GM12891 (cell line): ENCODE measurements at places on chromosomes 7 and 10.

- DNase-seq = no peak
These were observed 259.1 kb upstream of the KLF6 start for GRCh38 chr10:4043897-4044665.

- DNase-seq = no peak
These were observed 1042.9 kb downstream of the GATA3 start for GRCh38 chr10:9097206-9097990.

DNA sequence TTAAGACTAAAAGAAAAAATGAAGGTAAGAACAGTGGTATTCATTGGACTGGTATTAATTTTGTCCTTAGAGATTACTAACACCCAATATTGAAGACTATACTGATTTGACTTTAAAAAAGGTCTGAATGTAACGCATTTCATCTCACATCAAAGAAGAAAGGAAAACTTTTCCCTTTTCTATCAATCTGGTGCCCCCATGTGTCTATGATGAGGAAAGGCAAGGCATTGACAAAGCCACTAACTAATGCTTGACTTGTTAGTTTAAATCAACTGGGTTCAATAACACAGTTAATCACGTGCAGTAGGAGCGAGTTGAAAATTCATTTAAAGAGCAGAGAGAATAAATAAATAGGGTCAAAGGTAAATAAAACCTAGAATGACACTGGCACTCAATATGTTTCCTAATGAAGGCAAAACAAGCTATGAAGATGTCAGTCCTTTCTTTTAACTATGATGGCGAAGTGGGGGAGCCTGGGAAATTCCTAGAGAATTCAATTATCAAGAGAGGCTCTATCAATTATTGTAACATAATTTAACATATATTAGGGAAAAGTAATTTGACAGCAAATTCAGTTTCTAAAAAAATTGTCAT lies 180.9 kb downstream of the ANK3 start:
- DNase-seq = no peak

GRCh38 chr7:158945519-158945918 lies 89.2 kb downstream of the DYNC2I1 start:
- DNase-seq = no peak

DNA sequence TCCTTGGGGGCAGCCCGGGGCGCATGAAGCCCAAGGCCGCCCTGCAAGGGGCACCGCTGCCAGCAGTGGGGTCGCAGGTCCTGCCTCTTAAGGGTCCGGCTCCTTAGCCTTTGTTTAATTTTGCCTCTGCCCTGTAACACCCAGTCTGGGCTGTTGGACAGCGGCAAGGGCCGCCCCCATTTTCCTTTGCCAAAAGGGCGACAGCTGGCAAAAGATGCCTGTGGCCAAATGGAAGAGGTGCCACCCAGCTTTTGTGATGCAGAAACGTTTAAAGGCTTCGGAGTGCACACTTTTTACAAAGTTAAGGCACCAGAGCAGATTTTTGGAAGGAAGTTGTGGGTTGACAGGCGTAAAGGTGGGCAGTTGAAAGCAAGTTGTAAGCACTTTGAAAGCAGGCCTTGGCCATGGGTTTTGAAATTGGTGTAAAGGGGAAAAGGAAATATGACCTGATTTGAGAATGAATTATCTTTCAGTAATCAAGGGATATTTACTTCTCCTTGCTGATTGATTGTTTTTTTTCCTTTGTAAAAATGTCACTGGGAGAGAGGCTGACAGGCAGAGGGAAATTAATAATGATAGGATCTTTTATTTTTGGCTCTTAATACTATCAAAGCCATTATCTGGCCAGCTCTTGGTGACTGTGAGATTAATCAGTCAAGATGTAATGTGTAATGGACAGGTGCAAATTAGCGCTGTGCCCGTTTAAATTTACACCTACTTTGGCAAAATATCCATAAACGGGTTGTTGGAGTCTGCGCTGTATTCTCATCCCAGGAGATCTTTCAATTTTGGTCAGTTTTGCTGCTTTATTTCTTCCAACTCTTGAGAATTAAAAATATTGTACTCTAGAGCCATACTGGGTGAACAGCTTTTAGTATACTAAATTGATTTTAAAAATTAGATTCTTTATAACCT lies 1.2 kb downstream of the CASD1 start:
- peak; percentile 8 for DNase-seq

DNA sequence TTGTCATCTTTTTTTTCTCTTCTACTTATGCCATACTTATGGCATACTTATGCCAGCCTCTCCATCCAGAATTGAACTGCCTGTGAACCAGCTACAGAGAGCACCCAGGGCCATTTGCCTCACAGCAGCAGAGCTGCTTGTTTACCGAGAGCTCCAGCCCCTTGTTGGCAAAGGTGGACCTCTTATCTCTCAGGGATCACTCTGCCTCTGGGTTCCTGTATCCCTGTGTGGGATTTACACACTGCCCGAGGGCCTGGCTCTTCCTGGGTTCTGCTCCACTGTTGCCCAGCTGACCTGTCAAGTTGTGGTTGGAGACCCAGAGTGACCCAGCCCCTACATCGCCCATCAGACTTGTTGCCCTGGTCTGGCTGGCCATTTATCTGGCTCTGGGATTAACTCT lies 22.3 kb downstream of the MRPS33 start:
- no peak for DNase-seq

- no peak for DNase-seq
These were observed 6.7 kb downstream of the RNF216 start for GRCh38 chr7:5774790-5775189.

- no peak for DNase-seq
These were observed 27.4 kb upstream of the INPP5A start for GRCh38 chr10:132510174-132510611.

GRCh38 chr10:119652361-119652730 lies 1.2 kb downstream of the BAG3 start:
- no peak for DNase-seq

DNA sequence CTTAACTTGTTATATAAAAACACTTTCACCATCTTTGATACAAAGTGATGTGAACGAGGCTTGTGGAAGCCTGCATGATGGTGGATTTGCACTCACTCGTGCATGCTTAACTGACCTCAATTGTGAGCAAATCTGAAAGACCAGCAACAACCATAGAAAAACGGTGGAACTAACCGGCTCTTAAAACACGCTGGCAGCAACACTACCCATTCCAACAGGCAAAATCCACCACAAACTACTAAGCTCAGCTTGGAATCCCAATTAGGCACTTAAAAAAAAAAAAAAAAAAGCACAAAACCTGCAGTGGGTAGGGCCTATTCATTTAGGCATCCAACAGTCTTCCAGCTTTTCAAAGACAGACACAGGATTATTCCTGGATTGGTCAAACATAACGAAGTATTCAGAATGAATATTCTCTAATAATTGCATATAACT lies 1.8 kb downstream of the GDI2 start:
- DNase-seq = no peak

DNA sequence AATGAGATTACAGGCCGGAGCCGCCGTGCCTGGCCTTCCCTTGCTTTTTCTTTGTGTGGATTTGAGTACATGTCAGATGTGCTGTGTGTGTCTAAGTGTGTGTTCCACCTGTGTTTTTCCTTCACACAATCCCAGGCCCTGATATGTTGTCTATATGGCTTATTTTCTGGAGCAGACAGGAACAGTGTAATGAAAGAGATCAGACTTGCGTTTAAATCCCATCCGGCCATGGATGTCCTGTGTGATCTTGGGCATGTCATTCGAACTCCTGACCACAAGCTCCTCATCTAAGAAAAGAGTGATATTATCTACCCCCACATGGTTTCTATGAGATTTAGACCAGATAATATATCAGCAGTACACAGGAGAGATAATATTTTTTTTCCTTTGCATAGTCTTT lies 37.2 kb downstream of the APBB1IP start:
- no peak for DNase-seq
